ENCODE measurements at places on chromosomes 11 and 22.

- no peak for DNase-seq
Measured at GRCh38 chr11:11605181-11605580, 16.6 kb downstream of the GALNT18 start.

DNA sequence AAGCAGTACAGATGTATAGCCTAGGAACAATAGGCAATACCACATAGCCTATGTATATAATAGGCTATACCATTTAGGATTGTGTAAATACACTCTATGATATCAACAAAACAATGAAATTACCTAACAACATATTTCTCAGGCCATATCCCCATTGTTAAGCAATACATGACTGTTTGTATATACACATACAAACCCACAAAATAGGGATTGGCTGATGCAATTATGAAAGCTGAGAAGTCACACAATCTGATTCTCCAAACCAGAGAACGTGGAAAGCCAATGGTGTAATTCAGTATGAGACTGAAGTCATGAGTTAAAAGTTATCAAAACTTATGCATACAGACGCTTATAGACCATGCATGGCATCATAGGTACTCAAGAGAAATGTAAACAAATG, 700.1 kb upstream of the RAG2 start:
- no peak for DNase-seq

DNA sequence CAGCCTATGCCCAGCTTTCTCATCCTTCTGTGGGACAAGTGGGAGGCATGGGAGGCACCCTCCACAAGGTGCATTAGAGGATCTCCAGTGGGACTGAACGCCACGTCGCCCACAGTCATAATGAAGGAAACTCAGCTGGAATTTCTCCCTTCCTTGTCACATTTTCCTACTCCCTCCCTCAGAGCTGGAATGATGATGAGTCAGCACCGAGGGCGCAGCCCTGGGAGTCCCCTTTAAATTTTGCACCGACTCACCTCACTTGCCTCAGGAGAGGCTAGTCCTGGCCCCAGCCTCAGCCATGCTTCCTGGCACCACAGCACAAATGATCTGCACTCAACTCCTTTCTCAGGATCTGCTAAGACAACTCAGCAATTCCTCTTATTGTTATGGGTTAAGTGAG, 34.3 kb downstream of the DBX1 start:
- no peak for DNase-seq

DNA sequence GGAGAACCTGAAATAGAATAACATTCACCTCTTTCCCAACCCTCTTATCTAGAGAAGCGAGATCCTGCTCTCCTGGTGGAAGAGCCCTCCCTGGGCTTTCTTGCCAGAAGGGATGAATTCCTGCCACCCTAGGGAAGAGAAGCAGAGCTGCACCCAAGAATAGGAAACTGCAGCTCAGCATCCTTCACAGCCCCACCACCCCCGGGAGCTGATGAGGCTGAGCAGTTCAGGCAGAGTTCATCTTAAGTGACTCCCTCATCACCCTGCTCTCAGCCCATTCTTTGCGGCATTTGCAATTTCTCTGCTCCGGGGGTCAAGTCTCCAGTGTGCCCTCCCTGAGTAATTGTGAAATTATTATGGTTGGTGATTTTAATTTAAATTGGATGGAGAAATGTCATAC, 514.9 kb downstream of the BUD13 start:
- DNase-seq, result no peak

- DNase-seq, result no peak
Measured at GRCh38 chr22:30282616-30283046, 6.7 kb downstream of the CASTOR1 start.

- no peak for DNase-seq
Measured at GRCh38 chr22:49198705-49199084, 629.0 kb downstream of the BRD1 start.

DNA sequence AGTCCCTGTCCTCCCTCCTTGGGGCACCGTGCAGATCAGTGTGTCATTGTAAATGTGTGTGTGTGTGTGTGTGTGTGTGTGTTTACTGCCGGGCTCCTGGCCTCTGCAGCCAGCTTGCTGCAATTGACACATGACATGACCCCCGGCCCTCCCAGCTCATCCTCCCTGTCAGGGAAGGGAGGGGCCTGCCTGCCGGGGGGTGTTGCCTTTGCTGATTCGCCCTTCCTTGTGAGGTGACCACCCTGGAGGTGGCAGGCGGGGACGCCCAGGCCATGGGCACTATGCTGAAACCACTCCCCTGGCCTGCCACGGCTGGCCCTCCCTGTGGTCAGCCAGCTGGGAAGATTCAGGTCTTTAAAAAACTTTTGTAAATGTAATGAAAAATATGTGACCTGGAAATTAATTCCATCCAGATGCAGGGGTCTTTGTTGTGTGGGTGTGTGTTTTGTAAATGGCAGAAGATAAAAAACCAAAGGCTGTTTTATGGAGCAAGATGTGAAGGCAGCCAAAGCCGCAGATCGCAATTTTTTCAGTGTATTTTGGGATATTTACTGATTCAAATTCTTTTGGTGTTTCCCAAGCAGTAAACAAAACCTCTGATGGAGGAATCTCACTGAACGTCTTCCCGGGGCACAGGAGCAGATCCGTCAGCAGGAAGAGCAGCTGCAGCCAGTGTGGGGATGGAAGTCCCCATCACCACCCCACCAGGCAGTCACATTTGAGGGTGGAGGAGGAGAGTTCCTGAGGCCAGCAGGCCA, 23.2 kb downstream of the SHISAL1 start:
- DNase-seq, result no peak

DNA sequence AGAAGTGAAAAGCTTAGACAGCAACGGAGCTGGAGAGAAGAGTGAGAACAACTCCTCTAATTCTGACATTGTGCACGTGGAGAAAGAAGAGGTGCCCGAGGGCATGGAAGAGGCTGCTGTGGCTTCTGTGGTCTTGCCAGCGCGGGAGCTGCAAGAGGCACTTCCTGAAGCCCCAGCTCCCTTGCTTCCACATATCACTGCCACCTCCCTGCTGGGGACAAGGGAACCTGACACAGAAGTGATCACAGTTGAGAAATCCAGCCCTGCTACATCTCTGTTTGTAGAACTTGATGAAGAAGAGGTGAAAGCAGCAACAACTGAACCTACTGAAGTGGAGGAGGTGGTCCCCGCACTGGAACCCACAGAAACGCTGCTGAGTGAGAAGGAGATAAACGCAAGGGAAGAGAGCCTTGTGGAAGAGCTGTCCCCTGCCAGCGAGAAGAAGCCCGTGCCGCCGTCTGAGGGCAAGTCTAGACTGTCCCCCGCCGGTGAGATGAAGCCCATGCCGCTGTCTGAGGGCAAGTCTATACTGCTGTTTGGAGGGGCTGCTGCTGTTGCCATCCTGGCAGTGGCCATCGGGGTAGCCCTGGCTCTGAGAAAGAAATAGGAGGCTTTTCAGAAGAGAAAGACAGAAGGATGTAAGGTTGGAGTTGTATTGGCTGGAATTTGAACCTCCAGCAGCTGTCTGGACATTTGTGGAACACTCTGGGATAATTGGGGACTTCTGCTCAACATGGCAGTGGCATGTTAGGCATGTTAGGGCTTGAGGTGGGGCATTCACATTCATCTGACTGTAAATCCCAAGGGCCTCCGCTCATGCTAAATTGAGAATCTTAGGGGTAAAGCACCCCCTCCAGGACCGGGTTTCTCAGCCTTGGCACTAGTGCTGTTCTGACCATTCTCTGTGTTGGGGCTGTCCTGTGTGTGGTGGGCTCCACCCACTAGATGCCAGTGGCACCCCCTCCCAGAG, 47.1 kb downstream of the BID start:
- no peak for DNase-seq

- no peak for DNase-seq
Measured at GRCh38 chr11:65560555-65561418, 2.6 kb upstream of the LTBP3 start.

- no peak for DNase-seq
Measured at GRCh38 chr22:20017622-20017958, 967 bp upstream of the ARVCF start.

DNA sequence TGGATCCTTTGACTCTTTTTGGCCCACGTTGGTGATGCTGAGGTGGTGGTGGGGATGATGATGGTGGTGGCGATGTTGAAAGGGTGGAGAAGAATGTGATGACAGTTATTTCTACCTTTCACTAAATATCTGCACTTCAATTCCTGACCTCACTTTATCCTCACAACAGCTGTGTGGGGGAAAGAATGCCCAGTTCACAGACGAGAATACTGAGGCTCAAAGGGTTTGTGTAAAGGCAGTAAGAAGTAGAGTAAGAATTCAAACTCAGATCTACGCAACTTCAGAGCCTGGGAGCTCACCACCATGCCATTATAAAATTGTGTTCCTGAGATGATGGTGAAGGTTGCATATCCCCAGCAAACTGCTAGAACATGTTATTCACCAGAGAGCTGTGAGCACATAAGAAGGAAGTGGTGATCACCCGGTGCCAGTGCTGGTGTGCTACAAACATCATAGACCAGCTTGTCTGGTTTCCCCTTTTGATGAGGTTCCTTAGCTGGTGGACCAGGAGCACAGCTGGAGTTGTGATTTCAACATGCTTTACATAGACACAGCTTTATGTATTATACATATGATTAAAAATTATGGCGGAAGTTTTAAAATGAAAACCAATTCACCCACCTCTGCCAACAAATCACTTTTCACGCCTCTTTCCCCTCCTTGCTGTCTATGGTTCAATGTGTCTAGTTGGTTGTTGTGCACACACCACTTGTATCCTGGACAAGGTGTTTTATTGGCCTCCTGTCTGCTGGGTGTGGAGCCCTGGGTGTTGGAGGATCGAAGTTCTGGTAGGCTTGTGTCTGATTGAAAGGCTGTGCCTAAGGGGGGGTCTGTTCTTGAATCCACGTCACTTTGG, 6.2 kb downstream of the ST14 start:
- no peak for DNase-seq

DNA sequence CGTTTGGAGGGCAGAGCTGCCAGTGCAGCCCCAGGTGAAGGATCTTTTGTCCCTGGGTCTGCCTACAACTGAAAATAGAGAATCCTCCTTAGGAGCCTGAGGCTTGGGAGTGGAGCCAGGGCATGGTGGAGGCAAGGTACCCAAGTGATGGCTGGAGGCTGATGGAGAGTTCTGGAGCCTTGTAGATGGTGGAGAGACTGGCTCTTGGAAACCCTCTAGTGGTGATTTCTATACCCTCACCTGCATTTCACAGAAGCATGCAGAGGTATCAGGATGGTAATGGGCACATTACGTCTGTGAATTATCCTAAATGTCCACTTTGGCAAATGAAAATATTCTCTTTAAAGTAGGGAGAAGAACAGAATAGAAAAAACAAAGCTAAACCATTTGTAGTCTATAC, 44.4 kb downstream of the INSC start:
- DNase-seq, result no peak

DNA sequence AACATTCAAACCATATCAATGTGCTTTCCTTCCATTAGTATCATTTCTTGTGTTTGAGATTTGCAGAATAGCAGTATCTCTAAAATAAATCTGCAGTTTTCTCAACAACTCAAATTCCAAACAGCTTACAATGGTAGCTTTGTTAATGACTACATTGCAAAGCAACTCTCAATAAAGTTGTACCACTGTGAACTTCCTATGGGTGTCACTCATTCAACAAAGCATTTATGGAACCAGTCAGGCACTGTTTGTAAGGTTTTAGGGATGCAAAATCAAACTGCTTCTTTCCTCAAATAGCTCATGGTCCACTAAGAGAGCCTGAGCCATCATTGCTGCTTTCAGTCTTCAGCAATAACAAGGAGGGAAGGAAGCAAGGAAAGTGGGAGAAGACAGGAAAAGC, 91.0 kb downstream of the CCDC83 start:
- no peak for DNase-seq

- no peak for DNase-seq
Measured at GRCh38 chr11:116871248-116871647, 33.8 kb upstream of the APOA1 start.

DNA sequence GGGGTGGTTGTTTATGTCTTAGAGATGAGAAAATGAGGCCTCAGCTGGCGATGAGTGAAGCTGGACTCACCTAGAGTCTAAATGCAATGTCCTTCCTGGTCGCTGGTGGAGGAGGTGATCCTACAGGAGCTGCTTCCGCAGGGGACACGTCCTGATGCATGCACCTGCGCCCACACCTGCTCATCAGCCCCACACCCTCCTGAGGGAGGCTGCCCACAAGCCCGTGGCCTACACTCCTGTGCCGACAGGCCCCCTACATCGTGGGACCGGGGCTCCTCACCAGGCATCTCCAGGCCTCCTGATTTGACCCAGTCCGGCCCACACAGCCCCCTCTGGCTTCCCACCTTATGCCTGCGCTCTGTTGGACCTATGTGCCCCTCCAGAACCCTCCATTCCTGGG, 857.2 kb downstream of the TBC1D22A start:
- DNase-seq, result no peak

DNA sequence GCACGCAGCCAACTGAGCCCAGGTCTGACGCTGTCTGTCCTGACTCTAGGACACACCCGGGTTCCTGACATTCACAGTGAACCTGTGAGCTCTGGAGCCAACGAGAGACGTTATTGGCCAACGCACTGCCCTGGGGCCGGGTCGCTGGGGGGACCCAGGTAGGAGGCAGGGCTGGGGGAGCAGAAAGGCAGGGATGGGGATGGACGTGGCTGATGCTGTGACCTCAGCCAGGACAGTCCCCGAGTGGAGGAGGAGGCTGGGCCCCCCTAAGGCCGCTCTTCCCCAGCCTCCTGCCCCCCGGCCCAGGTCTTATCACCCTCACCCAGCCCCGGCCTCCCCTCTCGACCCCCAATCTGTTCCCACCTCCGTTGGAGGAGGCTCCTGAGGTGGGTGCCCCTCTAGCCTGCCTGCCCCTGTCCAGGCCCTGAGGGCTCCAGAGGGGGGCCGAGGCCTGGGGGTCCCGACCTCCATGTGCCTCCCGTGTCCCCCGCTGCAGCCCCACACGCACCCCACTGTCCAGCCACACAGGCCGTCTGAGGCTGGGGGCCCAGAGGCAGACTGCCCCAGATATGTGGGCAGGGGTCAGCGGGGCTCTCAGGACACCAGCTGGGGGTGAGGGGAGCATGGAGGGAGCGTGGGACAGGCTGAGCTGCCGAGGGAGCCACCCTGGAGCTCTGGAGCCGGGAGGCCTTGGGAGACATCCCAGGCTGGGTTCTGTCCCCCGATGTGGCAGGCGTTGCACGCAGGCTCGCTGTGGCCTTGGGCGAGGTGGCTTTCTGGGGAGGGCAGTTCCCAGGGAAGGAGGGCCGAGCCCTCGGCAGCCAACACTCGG, 29.2 kb upstream of the MUC5AC start:
- DNase-seq, result no peak

- DNase-seq, result no peak
Measured at GRCh38 chr11:118514103-118514502, 13.2 kb upstream of the TTC36 start.

- no peak for DNase-seq
Measured at GRCh38 chr22:36554098-36554497, 25.1 kb upstream of the EIF3D start.

- DNase-seq, result no peak
Measured at GRCh38 chr11:83682611-83682973, 396.4 kb upstream of the CCDC90B start.

GRCh38 chr22:44286646-44287045, 26.1 kb downstream of the SHISAL1 start:
- DNase-seq, result no peak

DNA sequence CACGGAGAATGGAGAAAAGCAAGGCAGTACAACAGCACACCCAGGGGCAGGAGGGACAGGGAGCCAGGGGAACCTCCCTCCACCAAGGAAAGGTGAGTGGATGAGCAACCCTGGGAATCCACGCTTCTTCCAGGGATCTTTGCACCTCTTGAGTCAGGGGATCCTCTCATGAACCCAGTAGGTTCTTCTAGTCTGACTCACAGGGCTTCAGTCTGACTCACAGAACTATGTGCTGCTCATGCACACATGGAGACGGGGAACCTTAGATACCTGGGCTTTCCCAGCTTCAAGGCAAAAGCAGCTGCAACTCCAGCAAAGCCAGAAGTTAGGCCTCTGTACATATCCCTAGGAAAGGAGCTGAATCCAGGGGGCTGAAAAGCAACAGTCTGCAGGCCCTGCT, 1021.4 kb upstream of the TENM4 start:
- no peak for DNase-seq

Data from T-helper 22 cell (primary cell).